ENCODE measurements at places on chromosomes 1 and 21.

DNA sequence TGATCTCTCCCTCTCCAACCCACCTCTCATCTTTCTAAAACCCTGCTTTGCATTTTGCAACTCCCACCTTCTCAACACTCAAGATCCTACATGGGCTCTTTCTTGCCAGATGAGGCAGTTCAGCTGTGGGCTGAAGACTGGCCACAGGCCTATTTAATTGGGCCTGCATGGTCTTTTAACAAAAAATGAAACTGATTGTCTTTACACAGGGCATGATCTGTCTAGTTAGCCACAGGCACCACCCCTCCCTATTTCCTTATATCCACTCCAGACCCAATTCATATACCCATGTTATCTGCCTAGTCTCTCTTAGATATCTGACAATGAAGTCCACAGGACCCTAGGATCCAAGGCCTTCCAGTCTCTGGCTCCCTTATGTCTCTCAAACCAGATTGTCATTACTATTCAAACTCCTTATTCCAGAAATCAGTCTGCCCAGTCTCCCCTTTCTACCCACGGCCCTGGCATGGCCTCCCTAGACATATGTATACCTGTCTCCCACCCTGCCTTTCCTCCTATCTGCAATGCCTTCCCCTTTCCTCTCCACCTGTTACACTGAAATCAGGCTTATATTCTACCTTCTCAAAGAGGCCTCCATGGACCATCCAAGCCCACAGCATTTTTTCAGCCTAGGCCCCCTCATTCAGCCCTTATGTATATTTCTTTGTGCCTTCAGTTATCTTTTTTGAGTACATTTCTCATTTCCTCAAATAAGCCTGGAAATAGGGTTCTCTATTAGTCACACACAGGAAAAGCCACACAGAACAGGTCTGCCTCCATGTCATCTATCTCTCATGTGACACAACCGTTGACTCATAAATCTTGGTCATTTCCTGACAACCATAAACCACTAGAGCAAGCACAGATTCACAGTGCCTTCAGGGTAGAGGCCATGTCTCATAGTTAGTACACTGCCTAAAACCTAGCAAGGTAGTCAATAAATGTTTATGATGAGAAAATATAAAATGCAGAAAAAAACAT, 39.0 kb downstream of the LPAR3 start:
- no peak for DNase-seq

- no peak for DNase-seq
These were observed 122.2 kb downstream of the RUNX1 start for GRCh38 chr21:34926803-34927467.

GRCh38 chr21:45003331-45004058, 63.7 kb downstream of the SLX9 start:
- no peak for DNase-seq

DNA sequence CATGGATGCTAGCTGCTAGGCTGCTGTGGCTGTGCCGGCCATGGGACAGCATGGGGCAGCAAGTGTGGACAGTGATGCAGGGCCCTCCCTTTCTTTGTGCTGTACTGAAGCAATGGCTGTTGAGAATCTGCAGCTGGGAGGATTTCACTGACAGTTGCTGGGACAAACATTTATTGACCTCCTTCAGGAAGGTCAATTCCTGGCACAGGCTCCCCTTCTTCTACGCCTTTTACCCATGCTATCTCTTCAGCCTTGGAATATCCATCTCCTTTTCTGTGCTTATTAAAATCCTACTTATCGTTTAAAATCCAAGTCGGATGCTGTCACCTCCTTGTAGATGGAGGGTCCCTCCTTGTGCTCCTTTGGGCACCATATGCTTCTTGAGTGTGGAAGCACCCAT, 213.1 kb upstream of the USP24 start:
- DNase-seq: no peak

GRCh38 chr1:71307451-71307850, 226.6 kb upstream of the ZRANB2 start:
- DNase-seq: peak; percentile 58

GRCh38 chr1:48055876-48056764, 58.9 kb upstream of the TRABD2B start:
- DNase-seq: peak; percentile 16

GRCh38 chr1:4598561-4598960, 55.8 kb upstream of the AJAP1 start:
- DNase-seq: no peak

- DNase-seq: peak; percentile 58
These were observed 25.8 kb downstream of the KIF26B start for GRCh38 chr1:245180496-245181157.

GRCh38 chr1:222048094-222048595, 306.3 kb upstream of the DUSP10 start:
- no peak for DNase-seq

DNA sequence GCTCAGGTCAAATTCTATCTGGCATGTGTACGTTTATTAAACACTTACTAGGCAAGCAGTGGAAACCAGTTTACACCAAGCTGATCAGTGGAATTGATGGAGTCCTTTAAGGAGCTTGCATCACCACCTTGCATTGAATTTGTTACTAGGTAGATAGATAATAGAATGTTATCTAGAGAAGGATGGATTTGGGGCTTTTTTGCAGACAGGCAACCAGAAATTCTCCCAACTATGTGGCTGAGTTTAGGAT, 44.9 kb downstream of the HHAT start:
- DNase-seq: no peak

DNA sequence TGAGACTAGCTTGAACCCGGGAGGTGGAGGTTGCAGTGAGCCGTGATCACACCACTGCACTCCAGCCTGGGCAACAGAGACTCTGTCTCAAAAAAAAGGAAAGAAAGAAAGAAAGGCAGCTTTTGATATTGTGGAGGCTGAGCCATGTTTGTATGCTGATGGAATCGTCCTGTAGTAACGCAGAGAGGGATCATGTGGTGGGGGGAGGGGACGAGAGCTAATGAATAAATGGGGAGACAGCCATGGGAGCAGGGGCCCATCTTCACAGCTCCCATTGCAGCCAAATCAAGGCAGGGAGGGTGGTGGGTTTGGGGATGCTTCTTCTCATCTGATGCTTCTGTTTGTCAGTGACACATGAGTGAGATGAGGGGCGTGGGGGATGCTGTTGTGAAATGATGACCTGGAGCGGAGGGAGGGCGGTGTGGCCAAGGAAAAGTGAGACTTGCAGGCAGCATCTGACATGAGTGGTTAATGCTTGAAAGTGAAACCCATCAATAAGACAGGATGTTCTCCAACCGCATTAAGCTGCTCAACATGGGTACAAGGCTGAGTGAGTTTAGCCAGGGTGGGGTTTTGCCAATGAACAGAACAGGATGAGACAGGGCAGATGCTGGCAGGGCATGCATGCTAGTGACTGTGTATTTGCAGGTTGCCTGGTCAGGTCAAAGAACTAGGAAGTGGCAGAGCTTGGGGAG, 16.7 kb downstream of the SPATA21 start:
- peak; percentile 81 for DNase-seq

DNA sequence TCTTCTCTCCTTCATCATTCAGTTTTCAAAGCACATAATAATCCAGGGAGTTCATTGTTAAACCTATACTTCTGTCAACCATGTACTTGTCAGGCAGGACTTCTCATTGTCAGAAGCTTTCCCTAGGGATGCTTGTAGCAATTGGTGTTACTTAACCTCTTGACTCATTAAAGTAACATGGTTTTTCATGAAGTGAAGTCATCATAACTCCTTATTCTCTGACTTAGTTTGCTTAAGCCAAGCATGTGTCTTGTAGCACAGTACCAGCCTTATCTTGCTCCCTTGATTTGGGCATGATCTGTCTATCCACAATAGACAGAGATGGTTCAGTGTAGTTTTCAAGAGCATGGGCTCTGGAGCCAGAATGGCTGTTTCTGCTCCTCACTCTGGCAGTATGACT, 45.3 kb downstream of the LRIG2 start:
- no peak for DNase-seq

GRCh38 chr1:214261206-214262123, 19.5 kb upstream of the SMYD2 start:
- peak; percentile 83 for DNase-seq

DNA sequence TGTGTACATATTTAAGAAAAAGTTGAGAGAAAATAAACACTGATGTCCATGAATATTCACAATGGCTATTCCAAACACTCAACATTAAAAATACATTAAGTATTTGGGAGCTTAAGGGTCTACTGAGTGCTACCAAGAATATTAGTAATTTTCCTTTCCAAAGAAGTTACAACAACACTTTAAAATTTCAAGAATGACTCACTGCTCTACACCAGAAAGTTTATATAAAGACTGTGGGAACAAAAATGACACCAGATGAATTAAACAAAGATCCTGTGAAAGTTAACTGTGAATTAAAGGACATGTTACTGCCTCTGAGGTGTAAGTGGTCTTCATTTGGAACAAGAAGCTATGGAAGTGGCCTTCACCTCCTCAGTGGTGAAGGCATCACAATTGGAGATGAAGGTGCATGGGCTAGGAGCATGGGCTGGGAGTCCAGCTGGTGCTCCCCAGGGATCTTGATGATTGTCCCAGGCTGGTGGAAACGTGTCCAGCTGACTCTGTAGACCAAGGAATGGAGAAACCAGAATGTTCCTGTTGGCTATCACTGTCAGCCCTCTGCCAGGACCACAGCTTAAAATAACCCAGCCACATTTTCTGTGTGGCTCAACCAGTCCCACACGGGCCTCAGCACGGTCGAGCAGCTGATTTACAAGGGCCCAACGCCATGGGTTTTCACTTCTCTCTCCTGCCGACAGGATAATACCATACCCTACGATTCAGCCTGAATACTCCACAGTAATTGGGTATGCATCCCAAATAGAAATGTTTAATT, 28.8 kb downstream of the TAF5L start:
- DNase-seq: no peak

- peak; percentile 70 for DNase-seq
These were observed 17.9 kb upstream of the MIIP start for GRCh38 chr1:12001249-12001917.

DNA sequence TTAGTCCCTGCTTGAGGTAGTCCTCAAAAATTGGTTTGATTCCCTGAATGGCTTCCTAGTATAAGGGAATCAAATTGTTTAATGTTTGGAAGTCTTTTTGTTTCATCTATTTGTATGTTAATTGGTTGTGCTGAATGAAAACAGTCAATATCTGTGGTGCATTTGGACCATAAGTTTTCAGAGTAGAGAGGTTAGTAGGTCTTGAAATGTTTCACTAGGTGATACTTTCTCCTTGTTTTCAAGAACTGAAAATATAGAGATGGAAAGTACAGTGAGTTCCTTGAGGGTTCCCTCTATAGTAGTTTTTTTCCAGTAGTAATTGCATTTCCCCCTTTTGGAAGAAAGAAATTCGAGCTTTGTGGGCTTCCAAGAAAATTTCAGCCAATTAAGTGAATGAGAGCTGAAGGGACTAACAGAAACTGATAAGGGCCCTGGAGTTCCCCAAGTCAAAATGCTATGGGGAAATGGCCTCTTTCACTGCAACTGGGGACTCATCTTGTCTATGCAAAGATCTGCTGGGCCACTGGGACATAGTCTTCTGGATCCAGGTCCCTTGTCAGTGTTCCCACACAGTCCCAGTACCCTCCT, 18.6 kb upstream of the CEP350 start:
- DNase-seq: no peak

GRCh38 chr1:212678456-212679410, 20.9 kb downstream of the BATF3 start:
- DNase-seq: peak; percentile 22

- DNase-seq: peak; percentile 40
These were observed 244.5 kb downstream of the NEGR1 start for GRCh38 chr1:72037745-72038343.

GRCh38 chr1:158035976-158036583, 42.6 kb downstream of the KIRREL1 start:
- DNase-seq: peak; percentile 56

GRCh38 chr1:52348704-52349300, 17.2 kb downstream of the CC2D1B start:
- no peak for DNase-seq

- no peak for DNase-seq
These were observed 243.1 kb downstream of the FOXD2 start for GRCh38 chr1:47680815-47681475.

DNA sequence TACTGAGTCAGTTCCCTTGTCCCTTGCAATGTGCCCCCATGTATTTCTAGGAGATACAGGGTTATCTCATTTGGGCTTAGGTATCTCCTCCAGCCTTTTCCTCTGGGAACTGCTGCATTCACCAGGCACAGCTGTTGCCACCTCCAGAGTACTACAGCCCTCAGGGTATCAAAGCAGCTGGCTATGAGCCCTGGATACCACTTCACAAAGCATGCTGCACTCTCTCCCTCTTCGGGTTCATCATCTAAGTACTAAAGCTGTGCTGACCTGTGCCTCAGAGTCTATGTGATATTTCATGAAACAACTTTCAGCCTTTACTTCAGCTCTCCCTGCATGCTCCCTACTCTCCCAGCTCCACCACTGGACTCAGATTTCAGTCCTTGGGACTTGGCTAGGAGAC, 62.3 kb downstream of the CCDC185 start:
- DNase-seq: no peak

DNA sequence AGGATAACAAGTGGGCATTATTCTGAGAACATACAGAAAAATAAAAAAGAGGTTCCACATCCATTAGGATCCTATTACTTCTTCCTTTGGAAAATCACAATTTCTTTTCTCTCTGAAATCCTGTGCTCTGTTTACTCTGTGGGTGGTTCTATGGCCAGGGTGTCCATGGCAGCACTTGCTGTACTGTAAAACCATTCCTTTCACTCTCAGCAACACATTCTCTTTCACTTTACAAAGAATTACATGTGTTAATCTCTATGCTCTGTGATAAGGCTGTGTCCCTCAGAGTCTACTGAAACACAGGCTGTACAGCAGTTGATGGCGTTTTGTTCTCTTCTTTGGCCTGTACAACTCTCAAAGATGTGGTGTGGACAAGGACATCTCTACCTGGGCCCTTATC, 524.1 kb downstream of the PTBP2 start:
- no peak for DNase-seq

- DNase-seq: no peak
These were observed 278.4 kb downstream of the ZNF326 start for GRCh38 chr1:90273241-90273774.

DNA sequence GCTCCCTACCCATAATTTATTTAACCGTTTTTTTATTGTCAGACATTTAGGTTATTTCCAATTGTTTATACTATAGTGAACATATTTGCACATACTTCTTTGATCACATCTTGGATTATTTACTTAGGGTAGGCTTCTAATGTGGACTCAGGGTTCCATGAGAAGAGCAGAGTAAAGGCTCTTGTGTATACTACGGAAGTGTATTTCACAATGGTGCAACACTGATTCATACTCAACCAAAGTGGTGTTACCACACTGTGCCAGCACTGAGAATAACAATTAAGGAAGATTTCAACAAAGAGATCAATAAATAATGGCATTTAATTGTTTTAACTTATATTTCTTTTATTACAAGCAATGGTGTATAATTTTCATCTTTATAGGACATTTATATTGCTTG, 251.2 kb downstream of the ZNF326 start:
- no peak for DNase-seq

All from RPMI8226 (cell line).